ENCODE measurements at places on chromosomes 2 and 18. TPM values are rescaled to one million over a fixed set of nuclear protein-coding genes. Genes with fewer than 3 reads are reported as not detected.
A peak's percentile ranks its signal among the peaks of the same experiment; 100 is the strongest.

Gene RAB6C
- 0.25 TPM for total RNA-seq

Gene CRYBA2
- total RNA-seq = not detected

Gene OTX1
- total RNA-seq = not detected

Gene DSC1
- 6.0 TPM for total RNA-seq

Gene RAX
- total RNA-seq = not detected

Gene RGPD3
- total RNA-seq = not detected

Gene FAM110C
- 5.2 TPM for total RNA-seq

Gene CNGA3
- total RNA-seq = not detected

GRCh38 chr2:12080360-12080759 lies 333.9 kb downstream of the LPIN1 start:
- no peak for DNase-seq

DNA sequence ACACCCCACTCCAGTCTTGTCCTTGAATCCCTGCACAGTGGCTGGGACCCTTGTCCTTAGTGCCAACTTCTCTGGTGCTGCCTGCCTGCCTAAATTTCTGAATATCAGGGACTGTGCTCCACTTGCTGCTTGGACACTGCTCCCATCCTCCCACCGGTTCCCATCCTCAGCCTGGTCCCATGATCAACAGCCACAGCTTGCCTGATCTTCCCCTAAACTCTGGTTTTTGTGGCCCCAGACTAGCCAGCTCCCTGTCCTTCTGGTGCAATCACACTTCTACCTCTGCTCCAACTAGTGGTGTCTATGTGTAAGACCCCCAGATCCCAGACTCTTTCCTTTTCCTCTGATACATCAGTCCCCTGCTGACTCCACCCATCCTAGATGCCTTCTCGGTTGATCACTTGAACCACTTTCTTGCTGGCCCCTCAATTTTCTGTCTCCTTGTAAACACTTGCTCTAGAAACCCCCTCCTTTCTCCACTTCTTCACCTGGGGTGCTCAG lies 37.2 kb upstream of the POLE4 start:
- DNase-seq = no peak

GRCh38 chr2:241908686-241909420 lies 39.3 kb downstream of the RTP5 start:
- DNase-seq = no peak

DNA sequence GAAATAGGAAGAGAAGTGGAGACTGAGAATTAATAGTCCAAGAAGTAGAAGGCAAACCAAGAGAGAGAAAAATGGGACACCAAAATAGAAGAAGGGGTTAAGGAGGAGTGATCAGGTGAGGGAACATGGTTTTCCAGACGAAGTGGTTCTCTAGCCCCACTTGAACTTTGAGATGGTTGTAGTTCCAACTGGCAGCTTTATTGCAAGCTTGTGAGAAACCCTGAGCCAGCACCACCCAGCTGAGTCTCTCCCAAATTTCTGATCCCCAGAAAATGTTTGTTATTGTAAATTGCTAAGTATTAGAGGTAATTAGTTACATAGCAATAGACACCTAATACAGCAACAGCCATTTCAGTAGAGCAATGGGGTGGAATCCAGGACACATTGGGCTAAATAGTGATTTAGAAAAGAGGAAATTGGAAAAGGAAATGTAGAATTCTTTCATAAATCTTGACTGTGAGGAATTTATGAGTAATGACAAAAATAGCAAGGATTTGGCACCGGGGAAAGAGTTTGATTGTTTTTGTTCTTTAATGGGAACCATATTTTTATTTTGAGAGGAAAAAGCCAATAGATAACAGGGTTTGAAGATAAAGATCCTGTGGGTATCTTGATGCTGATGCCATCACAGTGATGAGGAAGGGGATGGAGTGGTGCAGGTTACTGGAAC lies 62.1 kb upstream of the XDH start:
- DNase-seq = no peak

GRCh38 chr18:10313016-10313342 lies 141.5 kb upstream of the APCDD1 start:
- no peak for DNase-seq

- no peak for DNase-seq
These were observed 42.4 kb upstream of the KIF5C start for GRCh38 chr2:148832637-148833036.

GRCh38 chr18:34978953-34979608 lies 62.1 kb upstream of the MAPRE2 start:
- DNase-seq = peak; percentile 50

- DNase-seq = no peak
These were observed 77.0 kb upstream of the LGALSL start for GRCh38 chr2:64376926-64377325.

GRCh38 chr2:196959734-196960338 lies 33.3 kb upstream of the PGAP1 start:
- no peak for DNase-seq

DNA sequence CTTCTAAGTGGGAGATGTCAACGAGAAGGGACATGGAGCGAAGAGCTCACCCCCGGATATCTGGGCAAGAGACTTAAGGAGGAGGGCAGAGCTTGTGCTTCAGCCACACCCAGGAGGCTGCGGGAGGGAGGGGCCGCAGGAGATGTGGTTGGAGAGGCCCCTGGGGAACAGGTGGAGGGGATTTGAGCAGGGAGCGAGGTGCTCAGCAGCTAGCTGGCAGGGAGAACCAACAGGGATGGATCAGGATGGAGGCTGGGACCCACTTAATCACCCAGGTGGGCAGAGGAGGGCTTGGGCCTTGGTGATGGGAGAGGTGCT lies 78.3 kb downstream of the MBP start:
- peak; percentile 46 for DNase-seq

GRCh38 chr2:54724560-54725342 lies 1.3 kb downstream of the EML6 start:
- peak; percentile 55 for DNase-seq

GRCh38 chr18:27656905-27657304 lies 471.8 kb upstream of the CHST9 start:
- no peak for DNase-seq

DNA sequence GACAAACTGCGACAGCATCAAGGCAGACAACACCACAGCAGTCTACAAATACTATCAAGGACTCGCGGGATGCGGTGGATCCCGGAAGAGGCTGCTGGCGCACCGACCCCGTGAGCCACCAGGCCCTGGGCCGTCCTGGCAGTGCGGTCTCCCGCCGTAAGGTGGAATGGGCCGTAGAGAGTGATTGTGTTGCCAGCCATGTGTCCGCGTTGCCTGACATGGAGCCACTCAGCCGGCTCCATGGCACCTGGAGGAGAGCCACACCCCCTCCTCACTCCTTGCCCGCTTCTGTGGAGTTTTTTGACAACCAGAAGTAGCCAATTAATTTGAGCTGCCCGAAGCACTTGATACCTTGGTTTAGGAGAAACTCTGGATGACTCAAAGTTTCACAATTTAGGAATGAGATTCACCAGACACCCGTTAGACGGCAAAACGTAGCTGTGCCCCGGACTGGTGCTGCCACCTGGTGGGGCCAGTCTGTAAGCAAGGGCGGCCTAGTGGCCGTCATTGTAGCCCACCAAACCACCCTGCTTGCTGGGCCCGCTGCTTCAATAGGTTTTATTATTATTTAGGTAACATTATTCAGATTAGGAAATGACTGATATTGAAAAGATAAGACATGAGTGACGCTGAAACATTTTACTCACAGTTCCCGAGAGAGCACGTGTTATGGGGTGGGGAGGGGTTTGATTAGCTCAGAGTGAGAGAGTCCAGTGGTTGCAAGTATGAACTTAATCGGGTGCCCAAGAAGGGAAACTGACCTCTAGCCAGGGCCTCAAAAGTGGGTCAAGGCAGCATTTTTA lies 10.2 kb upstream of the IMP4 start:
- peak; percentile 85 for DNase-seq

DNA sequence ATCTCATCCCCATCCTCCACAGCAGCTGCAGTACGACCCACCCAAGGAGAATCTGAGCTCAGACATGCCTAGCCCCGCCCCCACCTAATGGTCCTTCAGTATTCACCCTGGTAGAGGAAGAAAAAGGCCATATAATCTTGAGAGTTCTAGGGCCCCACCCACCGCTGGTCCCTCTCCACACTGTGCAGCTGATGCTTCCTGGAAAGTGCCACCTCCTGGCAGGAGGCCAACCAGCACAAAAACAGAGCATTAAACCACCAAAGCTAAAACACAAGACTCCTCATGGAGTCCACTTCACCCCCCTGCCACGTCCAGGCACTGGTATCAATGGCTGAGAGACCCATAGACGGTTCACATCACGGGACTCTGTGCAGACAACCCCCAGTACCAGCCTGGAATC lies 40.7 kb downstream of the MC4R start:
- no peak for DNase-seq

- no peak for DNase-seq
These were observed 216.9 kb downstream of the UXS1 start for GRCh38 chr2:105977212-105977611.

DNA sequence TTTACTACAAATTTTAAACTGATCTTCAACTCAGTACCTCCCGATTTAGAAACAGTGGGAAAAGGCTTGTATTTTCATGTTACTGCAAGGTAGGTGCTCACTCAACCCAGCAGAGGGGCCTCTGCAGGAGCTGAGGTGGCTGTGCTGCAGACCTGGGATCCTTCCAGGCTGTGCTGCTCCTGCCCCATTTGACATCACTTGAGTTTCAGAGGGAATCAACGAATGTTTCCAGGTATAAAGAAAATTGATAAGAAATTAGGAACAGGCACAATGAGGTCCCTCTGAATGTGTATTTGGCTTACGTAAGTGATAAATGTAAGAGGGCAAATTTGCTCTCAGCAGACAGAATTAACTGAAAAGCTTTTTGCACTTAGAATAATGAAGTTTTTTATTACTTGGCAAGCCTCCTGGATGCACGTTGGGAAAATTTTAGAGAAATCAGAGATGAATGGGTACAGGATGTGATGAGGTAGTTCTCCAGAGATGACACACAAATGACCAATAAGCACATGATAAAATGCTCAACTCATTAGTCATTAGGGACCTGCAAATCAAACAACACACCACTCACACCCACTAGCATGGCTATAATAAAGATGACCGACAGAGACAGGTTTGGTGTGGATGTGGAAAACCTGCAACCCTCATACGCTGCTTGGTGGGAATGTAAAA lies 114.0 kb downstream of the NOL10 start:
- DNase-seq = no peak

DNA sequence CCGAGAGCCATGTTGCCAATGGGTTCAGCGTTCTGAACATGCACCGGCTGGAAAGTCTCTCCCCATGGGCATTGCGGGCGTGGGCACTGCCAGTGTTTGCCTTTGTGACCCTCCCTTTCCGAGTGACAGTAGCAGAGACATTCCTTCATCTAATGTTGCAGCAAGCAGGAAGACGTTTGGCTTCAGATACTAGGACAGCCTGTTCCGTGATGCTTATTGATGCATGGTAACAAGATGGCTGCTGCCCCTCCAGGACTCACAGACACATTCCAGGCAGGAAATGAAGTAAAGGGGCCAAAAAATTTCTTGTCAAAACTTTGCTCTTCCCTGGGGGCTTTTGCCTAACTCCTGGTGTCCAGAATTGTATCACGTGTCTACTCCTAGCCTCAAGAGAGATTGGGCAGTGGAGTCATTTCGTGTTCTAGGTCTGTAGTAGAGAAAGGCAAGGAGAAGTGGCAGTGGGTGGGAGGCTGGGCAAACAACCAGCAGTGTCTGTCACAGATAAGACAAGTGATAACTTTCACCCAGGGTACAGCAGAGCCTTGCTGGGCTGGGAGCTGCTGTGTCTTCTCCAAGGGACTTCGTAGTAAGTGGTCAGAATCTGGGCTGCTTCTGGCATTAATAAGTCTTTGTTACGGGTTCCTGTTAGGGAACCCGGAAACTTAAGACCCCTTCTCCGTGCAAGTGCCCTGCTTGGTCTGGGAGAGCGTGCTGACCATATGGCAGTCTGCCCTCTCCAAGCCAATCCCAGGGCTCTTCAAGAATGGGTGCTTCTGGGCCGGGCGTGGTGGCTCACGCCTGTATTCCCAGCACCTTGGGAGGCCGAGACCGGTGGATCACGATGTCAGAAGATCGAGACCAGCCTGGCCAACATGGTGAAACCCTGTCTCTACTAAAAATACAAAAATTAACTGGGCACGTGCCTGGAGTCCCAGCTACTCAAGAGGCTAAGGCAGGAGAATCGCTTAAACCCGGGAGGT lies 93.5 kb downstream of the TFCP2L1 start:
- DNase-seq = no peak

GRCh38 chr2:158782136-158782535 lies 13.0 kb upstream of the DAPL1 start:
- DNase-seq = no peak

GRCh38 chr2:237449193-237449881 lies 35.4 kb upstream of the COL6A3 start:
- DNase-seq = peak; percentile 72

- no peak for DNase-seq
These were observed 136.7 kb upstream of the CXCR4 start for GRCh38 chr2:136254681-136255080.

DNA sequence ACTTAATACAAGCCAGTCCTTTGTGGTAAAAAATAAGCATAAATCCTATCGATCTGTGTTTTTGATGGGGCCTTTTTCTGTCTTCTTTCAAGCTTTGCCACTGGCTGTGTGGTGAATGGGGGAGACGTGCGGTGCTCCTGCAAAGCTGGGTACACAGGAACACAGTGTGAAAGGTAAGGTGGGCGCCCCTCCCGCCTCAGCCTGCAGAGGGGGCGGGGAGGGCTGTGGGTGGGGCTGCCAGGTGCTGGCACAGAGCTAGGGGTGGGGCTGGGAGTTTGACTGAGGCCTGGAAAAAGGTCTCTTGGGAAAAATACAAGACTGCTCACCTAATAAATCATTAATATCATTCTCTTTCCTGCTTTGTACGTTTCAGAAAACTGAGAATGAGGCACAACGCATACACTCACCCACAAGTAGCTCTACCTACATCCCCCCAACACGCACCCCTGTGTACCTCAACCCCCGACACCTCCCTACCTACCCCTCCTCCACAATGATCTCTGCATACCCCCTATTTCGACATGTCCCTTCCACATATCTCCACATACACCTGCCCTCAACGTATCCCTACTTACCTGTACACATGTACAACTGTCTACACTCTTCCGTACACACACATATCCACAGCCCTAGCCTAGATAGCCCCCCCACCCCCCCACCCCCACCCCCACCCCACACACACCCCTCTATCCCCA lies 129.7 kb upstream of the TTC39C start:
- no peak for DNase-seq

DNA sequence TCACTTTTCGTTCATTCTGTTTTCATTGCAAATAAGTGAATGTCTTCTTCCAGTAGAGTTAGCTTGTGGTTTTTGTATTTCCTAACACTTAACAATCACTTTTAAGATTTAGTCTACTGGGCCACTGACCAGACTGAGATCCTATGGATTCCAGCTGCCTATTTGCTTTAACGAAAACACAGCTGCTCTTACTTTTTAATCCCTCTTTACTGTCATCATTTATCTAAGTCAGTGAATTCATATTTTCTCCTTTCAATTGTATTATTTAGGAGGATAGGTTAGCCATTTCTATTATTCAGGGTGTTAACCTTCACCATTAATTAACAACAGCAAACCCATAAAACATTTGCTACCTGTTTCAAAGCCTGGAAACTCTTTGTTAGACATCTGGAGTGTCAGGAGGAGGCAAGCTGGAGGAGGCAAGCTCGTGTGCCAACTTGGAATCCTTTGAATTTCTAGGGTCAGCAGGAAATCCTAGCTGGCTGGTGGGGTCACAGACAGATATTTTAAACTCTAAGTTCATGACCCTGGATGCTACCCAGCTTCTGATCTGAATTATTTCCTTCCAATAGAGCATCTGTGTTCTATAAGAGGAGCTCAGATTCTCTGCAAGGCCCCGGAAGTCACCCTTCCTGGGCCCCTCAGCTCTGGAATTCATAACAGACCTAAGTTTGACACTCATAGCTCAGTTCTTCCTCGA lies 385.3 kb downstream of the RBM43 start:
- DNase-seq = no peak

GRCh38 chr18:23258566-23259469 lies 123.5 kb downstream of the CABLES1 start:
- no peak for DNase-seq
